Immature natural killer cell (primary cell): ENCODE measurements at places on chromosomes 5 and 9.

GRCh38 chr9:19201899-19202891 lies 28.3 kb upstream of the DENND4C start:
- DNase-seq, result no peak

GRCh38 chr9:21023861-21024260 lies 7.6 kb downstream of the HACD4 start:
- no peak for DNase-seq

DNA sequence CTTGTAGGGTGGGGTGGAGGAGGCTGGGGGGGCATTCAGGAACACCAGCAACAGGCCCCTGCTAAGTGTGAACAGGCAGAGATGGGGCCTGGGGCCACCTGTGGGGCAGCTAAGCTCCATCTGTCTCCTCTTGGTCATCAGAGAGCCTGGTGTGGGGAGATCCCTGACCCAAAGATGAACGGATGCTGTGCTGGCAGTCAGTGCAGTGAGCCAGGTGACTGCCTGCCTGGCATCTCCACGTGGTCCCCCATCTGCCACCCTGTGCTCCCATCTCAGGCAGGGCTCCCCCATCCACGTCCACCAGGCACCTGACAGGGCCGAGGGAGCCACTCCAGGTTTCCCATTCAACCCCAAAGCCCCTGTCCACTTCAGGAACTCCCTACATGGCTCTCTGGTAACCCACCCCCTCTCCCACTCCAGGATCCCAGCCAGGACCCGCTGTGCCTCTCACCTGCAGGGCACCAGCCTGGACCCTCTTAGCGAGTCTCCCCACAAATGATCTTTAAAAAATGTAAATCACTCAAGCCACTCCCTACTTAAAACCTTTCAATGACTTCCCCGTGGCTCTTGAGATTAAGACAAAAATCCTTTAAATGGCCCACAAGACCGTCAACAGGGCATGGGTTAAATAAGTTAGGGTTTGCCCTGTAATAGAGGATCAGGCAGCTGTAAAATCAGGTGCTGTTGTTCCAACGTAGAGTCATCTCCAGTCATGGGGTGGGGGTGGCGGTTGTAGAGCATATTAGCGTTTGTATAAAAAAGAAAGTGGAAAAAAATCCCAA lies 60.8 kb downstream of the LMX1B start:
- DNase-seq, result no peak

- no peak for DNase-seq
Measured at GRCh38 chr9:20746967-20747366, 62.9 kb downstream of the FOCAD start.

DNA sequence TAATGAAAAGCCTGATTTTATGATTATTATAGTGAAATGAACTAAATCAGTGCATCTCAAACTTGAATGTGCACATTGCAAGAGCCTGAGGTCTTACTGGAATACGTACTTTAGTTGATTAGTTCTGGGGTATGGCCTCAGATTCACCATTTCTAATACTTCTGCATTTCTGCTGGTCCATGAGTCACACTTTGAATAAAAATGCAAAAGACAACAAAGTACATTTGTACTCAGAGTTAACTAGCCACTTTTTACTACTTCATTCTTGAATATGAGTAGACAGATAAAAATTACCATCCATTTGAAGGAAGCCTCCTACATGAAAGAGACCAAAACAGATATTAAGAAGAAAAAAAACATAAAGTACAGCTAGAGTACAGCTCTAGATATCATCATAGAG lies 27.1 kb upstream of the PRR16 start:
- no peak for DNase-seq

- no peak for DNase-seq
Measured at GRCh38 chr5:16857635-16858034, 78.5 kb downstream of the MYO10 start.

- DNase-seq, result no peak
Measured at GRCh38 chr9:92392690-92393089, 11.7 kb downstream of the OGN start.

DNA sequence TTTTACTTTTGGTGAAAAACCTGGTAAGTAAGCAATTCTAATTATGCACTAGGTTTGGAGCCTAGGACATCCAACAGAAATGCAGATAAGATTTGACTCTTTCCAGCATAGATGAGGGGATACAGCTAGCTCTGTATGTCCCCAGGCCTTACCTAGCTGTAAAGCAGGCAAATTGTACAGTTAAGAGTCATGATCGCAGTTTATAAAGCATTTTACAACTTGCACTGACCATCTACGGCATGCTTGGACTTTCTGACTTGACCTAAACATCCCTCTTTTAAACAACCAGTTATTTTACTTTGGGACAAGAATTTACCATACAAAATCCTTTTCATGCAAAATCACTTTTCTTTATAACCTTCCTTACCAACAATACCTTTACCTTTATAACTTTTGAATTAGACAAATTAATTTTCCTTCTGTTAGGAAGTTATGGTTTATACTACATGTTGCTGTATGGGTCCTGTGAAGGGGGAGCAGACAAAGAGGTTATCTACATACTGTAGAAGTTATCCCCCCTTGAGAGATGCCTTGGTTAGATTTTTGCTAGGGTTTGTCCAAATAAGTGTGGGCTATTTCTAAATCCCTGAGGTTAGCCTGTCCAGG lies 36.8 kb downstream of the FGD3 start:
- DNase-seq, result no peak

GRCh38 chr5:156376751-156377150 lies 49.8 kb downstream of the SGCD start:
- no peak for DNase-seq

- DNase-seq, result no peak
Measured at GRCh38 chr9:123376218-123377071, 20.4 kb downstream of the CRB2 start.

- no peak for DNase-seq
Measured at GRCh38 chr5:116237917-116238500, 153.2 kb downstream of the COMMD10 start.

DNA sequence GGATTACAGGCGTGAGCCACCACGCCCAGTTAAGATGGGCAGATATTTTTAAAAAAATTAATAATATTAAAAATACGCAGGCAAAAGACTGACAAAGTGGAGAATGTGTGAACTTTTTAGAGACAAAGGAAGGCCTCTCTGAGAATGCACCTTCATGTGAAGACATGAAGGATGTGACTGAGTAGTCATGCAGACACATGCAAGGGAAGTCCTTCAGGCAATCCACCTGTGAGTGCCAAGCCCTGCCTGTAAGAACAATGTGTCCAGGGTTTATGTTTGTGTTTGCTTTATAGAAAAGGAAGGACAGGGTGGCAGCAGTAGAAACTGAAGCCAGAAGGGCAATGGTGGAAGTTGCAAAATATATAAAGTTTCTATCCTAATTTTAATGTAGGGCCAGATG lies 169.2 kb downstream of the EDIL3 start:
- DNase-seq, result no peak

DNA sequence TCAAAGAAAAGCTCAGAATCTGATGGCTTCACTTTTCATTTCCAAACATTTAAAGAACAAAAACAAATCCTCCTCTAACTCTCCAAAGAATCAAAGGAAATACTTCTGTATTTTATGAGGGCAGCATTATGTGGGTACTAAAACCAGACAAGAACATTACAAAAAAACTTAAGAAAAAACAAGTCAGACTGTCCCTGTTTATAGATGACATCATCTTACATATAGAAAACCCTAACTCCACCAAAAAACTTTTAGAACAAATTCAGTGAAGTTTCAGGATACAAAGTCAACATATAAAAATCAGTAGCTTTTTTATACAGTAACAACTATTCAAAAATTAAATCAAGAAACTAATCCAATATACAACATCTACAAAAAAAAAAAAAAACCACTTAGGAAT lies 136.2 kb downstream of the PJA2 start:
- no peak for DNase-seq

- DNase-seq, result no peak
Measured at GRCh38 chr9:124122321-124122720, 110.8 kb downstream of the LHX2 start.

DNA sequence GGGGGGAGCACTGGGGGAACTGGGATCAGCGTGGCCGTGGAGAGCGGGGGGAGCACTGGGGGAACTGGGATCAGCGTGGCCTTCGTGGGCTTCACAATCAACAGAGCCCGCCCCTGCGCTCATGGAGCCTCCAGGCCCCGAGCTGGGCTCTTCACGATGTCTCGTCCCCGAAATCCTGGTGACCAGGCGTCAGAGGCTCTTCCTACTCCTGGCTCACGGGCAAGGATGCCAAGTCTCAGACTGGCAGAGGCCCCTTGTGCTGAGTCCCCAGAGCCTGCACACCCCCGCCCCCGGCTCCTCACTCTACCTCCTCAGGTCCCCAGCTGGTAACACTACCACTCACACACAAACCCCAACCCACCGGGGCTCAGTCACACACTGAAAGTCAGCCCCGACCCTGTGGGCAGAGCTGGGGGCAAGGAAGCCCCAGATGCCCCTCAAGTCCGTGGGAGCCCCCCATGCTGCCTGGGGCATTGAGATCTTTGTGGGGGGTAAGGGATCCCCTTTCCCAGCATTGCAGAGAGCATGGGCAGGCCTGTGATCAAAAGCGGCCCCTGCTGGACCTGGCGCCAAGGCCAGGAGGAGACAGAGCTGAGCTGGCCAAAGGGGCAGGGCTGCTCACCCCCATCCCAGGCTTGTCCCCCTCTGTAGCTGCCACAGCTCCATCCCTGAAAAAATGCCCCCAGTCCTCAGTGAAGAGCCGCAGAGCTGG lies 26.7 kb downstream of the LHX3 start:
- DNase-seq, result no peak

DNA sequence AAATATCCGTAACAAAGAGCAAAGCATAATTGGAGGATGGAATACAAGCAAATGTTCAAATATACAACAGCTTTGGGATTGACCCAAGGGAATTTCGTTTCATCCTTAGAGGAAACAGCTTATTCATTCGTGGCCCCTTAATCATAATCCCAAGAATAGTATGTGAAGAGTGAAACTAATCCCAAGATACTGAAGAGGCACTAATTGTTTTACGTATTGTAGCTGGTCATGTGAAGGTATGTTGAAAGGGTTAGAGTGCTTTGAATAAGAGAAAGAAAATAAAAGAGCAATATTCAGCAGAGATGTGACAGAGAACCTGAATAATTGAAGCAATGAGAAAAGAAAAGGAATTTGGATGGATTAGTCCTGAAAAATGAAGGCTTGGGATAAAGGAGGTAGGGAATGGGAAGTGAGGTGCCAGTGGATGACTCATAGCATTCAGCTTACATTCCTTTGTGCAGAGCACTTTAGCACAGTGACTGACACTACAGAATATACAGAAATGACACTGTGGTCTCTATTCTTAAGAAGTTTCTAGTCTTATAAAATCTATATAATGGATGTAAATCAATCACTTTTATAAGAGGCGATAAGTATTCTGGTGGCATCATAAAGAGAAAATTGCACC lies 221.9 kb downstream of the TLR4 start:
- DNase-seq, result no peak

- no peak for DNase-seq
Measured at GRCh38 chr5:74361406-74362358, 278.8 kb downstream of the ENC1 start.

- no peak for DNase-seq
Measured at GRCh38 chr5:110224050-110224449, 502.4 kb downstream of the TMEM232 start.

DNA sequence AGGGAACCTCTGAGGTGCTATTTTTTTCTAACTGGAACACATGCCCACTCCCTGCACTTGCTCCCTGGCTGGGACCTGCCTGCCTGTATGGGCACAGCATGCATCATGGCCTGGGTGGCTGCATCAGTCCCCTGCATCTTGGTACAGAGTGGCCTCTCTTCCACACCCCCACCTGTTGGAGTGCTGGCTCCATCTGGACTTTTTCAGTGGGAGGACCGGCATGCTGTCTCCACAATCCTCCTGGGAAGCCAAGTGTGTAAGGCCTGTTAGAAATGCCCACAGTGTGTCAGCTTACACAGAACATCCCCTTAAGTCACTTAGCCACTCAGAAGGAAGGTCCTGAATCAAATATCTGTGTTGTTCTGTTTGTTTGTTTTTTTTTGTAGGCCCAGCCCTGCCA lies 102.9 kb downstream of the MARCHF3 start:
- DNase-seq, result no peak

GRCh38 chr9:132742821-132743311 lies 72.6 kb downstream of the GTF3C4 start:
- no peak for DNase-seq

GRCh38 chr5:39558541-39558940 lies 133.8 kb upstream of the DAB2 start:
- DNase-seq, result no peak

- DNase-seq, result no peak
Measured at GRCh38 chr5:57684299-57684702, 201.7 kb upstream of the ACTBL2 start.

DNA sequence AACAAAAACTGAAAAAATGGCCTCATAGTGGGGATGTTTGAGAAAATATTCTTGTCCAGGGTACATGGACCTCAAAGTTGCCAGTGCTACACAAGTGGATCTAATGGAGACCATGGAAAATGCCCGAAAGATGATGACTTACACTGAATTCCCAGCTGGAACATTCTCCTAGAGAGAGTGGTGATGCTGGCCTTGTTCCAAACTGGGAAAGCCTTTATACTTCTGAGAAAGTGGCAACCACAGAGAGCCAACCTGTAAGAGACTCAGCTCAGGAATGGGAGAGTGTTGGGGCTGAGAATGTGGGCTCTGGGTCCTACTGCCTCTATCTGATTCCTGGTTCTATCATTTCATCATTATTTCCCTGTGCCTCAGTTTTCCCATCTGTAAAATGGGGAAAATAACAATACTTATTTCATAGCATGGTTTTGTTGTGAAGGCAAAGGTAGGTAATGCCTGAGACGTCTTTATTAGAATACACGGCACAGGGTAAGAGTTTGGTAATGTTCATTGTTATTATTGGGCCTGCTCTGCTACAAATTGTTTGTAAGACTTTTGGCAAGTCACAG lies 229.0 kb upstream of the PANK3 start:
- DNase-seq, result no peak

GRCh38 chr9:13598738-13599137 lies 319.2 kb upstream of the MPDZ start:
- no peak for DNase-seq

DNA sequence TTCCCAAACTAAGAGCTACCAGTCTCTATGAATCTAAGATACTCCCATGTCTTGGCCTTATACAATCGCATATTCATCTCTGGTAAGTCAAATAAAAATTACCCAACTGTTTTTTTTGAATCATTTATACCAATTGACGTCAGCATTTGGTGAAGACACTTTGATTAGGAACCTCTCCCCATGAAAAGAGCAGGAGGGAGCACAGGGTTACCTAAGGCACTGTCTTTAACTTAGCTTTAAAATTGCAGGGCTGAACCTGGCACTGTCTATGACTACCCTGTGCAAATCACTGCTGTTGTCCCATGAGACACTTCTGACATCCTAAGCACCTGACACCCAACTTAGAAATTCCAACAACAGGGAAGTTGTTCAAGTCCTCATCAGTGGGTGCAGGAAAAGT lies 586.4 kb downstream of the MAT2B start:
- no peak for DNase-seq

GRCh38 chr5:120297616-120298015 lies 166.5 kb upstream of the PRR16 start:
- DNase-seq, result no peak

GRCh38 chr9:16206518-16206917 lies 653.7 kb downstream of the CCDC171 start:
- DNase-seq, result no peak

- DNase-seq, result no peak
Measured at GRCh38 chr5:62343428-62343827, 37.4 kb downstream of the KIF2A start.

- no peak for DNase-seq
Measured at GRCh38 chr9:138043411-138044345, 166.1 kb downstream of the CACNA1B start.

- DNase-seq, result no peak
Measured at GRCh38 chr5:86038566-86038965, 579.2 kb upstream of the COX7C start.
